ENCODE measurements at places on chromosomes 7 and 10.
A peak's percentile ranks its signal among the peaks of the same experiment; 100 is the strongest.

- no peak for DNase-seq
Measured at GRCh38 chr7:36614959-36615358, 109.3 kb downstream of the AOAH start.

DNA sequence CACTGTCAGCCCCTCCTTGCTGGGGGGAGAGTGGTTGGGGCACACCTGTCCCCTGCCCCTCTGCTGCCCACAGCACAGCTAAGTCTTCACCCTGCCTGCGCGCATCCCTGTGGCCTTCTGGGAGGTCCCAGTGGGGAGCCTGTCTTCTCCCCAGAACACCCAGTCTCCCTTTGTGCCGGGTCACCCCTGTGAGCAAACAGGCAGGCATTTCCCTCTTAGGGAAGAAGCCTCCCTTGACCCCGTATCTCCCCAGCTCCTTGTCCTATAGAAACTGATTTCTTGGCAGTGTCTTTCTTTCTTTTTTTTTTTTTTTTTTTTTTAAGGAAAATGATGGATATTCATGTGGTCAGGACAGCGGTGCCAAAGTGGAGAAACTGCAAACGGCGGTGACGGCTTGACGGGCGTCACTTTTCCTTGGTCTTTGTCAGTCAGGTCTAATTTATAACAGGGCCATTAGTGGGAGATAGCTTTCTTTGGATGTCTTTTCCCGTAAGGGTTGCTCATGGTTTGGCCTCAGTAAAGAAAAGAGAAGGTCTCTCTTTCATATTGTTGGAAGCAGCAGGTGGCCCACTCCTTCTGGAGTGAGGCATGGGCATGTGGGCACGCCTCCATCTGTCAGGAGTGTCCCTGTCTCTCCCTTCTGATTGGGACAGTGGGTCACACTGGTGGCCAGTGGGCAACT is 115.3 kb downstream of the NKX6-2 start:
- no peak for DNase-seq

DNA sequence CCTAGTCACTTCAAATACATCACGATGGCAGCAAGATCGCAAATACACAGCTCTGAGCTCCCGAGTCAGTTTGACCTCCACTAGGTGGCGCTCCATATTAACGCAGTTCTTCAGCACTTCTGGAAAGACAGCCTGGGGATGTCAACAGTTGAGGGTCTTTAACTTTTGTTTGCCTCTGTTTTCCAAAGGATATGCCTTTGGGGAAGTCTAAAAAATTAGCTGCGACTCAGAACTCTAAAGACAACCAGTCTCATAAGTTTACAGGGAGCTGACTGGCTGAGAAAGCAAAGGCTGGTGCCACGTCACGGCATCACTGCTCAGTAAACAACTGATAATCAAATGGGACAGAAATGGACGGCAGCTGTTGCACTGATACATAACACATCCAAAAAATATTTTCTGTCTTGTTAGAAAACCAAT is 458.8 kb downstream of the SORCS1 start:
- DNase-seq: no peak

- DNase-seq: no peak
Measured at GRCh38 chr10:132328738-132329137, 3.3 kb upstream of the LRRC27 start.

- no peak for DNase-seq
Measured at GRCh38 chr7:82164410-82164809, 279.2 kb downstream of the CACNA2D1 start.

DNA sequence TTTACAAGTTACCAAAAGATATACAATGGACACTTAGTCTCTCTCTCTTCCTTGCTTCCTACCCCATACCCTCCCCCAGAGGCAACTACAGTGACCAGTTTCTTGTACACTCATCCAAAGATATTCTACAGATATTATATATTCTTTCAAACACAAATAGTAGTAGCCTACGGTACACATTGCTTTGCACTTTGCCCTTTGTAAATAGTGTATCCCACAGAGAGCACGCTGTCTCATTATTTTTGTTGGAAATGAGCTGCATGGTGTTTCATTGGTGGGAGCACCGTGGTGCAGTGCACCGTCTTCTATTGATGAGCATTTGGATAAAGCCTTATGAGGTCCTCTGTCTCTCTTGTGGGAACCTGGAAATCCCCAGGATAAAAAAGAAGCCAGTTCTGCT is 24.2 kb downstream of the STRA8 start:
- DNase-seq: no peak

GRCh38 chr7:29723599-29723998 is 82.7 kb upstream of the WIPF3 start:
- no peak for DNase-seq

GRCh38 chr7:142420554-142421362 is 162.9 kb upstream of the PRSS58 start:
- no peak for DNase-seq

DNA sequence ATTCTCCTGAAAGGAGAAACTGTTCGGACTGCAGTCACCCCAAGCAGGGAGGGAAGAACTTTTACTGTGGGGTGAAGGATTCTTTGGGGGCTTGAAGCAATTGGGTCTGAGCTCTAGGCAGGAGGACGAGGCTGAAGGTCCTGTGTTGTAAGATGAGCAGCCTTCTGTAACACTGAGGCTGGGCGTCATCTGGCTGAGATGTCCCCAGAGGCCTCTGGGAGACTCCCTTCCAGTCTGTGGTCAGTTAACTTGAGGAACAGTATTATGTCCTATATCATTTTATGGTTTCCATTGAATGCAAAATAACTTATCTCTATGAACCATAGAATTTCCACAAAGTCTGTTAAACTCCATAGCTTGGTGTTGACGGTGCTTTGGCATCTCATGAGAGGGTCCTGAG is 26.3 kb downstream of the FIGNL1 start:
- DNase-seq: no peak

- DNase-seq: no peak
Measured at GRCh38 chr7:40717242-40717641, 582.4 kb downstream of the SUGCT start.

DNA sequence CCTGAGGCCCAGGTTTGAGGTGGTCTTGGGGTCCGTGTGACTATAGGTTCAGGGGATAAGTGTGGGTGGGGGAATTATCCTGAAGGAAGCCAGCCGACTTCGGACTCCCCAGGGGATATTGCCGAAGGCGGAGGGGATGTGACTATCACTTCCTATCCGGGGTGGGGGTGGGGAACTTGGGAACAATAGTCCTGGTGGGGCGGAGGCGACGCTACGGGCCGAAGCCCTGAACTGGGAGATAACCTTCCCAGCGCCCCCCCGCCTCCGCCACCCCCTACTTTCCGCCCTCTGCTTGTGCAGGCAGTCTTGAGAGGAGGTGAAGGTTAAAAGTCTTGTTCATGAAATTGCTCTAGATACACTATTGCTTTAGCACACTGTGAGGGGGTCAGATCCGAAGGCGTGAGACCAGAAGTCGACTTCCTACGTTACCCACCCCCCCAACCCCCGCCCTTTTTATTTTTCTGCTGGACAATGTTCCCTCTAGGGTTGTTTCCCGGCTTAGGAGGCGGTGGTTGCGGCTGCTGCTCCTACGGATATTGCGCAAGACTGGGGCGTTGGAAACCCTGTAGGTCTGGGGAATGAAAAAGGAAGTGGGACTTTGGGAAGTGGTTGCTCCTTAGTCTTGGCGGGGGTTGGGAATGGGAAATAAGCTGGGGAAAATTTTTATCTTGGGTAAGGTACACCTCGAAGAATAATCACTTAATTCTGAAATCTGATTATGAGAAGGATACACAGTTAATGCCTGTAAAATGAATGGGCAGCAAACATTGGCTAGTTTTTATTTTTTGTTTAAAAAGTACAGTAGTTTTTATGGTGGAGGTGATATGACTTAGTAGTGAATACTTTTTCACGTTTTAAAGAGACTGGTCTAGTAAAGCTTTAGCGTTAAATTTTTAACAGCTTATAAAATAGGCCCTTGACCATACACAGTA is 1.5 kb downstream of the PTPN12 start:
- DNase-seq: no peak

DNA sequence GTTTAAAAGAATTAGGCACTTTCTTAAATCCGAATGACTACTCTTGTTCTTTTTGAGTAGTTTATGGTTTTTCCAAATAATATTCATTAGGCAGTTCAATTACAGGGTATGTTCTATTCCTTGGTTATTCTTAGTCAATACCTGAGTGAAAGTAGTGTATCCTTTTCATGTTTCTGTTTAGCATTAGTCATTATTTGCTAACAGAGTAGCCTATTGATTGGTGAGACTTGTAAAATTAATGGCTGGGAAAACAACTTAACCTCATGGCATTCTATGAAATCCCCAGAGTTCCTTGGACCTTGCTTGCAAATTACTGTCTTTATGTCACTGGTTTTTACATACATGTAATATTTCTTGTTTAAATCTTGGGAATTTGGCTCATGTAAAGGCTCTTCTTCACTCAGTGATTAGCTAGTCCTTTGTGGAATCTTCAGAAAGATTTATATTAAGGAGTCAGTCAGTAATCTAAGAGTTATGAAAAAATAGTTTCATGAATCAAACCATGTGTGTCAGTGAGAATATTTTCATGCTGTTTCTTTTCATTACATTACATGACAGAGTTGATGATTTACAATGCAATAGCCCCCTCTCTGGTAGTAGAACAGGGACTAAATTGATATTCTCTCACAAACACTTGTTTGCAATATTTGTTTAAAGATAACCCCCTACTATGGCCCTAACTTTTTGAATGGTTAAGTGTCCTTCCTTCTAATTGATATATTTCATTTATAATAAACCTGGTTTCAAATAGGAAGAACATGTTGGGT is 81.5 kb upstream of the LRRTM3 start:
- no peak for DNase-seq

- DNase-seq: no peak
Measured at GRCh38 chr7:150722431-150722931, 6.1 kb downstream of the GIMAP1 start.

GRCh38 chr7:39950473-39951225 is 593 bp downstream of the CDK13 start:
- DNase-seq: peak; percentile 4

GRCh38 chr7:43891069-43891955 is 15.1 kb downstream of the URGCP start:
- DNase-seq: no peak

- no peak for DNase-seq
Measured at GRCh38 chr7:77181015-77181595, 18.5 kb downstream of the FGL2 start.

DNA sequence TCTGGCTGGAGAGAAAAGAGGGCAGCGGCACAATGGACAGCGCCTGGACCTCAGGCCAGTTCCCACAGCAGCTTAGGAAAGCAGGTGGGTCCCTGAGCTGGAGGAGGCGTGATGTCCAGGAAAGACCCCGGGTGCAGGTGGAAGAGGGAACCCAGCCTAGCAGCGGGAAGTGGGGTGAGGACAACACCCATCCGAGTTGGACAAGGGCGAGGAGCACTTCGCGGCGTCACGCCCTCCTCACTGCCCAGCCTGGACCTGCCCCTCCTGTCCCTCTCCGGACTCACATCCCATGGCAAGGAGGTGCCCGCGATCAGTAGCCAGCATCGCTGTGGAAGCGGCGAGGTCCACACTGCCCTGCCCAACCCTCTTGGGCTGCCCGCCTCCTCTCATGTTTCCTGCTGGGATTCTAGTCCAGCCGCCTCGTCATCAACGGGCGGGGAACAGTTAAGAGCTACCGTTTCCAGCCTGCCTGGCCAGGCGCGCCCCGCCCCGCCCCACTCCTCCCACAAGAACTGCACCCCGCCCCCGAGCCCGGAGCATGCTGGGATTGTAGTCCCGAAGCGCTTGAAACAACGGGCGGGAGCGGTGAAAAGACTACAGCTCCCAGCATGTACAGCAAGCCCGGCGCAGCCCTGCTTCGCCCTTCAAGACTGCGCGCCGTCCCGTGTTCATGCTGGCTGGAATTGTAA is 930.6 kb upstream of the ZNF722 start:
- no peak for DNase-seq

GRCh38 chr7:51601461-51601860 is 284.9 kb upstream of the COBL start:
- no peak for DNase-seq

DNA sequence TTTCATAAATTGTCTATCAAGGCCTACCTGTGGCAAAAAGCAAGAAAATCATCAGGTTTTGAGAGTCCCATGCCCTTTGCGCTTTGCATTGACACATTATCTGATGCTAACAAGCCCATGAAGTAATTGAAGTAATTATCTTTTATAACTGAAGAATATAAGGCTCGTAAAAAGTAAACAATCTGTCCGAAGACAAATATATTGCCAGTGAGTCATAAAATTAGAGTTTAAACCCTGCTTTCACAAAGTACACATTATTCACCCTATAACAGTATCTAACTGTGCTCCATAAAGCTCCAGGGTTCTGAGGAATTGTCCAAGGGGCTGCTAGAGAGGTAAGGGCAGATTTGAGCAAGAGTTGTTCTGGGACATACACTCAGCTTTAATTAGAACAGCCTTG is 102.3 kb upstream of the PPP1R3A start:
- no peak for DNase-seq

GRCh38 chr7:78127009-78127408 is 328.4 kb downstream of the PHTF2 start:
- no peak for DNase-seq

DNA sequence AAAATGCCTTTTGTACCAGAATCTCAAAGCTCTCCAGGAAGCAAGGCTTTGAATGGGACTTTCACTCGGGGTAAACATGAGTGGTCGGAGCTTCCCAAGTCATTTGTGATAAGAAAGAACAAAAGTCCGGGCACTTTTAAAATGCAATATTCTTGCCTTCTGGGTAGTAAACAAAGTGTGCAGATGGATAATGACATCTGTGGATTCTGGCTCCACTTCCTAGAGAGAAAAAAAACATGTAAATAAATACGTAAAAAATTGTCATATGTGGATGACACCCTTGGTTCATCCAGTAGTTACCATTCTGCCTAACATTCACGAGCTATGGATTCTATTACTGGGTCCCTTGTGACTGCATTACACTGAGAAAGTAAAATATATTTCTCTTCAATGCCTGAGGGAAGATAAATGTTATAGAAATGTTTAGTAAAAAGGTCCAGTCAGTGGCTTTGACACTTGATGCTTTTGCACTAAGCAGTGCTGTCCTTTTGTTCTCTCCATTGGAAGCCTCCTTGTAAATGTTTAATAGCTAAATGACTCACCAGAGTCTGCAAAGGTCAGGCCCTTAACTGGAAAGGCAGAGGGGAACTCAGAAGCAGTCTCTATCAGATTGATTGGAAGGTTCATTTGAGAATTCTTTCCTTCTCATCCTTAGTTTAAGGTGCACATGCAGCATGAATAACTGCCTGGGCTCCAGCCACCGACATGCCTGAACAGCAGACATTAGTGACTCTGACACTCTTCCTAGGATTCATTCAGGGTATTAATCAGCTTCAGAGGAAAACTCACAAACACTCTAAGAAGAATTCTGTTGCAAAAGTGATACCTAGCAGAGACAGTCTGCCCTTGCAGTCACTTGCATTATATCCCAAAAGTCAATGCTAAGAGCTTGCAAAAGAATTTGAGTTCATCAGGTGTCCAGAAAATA is 11.7 kb upstream of the EDRF1 start:
- no peak for DNase-seq

DNA sequence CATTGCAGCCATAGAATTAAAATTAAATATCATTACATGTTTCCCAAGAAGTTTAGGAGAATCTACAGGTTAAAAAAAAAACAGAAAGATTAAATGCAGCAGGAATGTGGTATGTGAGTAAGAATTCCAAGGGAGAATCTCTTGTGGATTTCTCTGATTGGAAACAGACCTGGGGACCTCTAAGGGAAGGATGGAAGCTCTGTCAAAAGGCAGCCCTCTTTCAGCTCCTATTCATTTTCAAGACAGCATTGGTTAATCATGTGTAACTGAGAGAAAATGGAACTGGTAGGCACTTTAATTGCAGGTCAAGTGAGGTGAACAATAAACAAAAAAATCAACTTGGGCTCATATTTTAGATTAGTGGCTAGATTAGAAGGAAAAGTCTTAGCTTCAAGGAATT is 81.4 kb upstream of the MTPN start:
- no peak for DNase-seq
